ENCODE measurements at places on chromosomes 6 and 20.

DNA sequence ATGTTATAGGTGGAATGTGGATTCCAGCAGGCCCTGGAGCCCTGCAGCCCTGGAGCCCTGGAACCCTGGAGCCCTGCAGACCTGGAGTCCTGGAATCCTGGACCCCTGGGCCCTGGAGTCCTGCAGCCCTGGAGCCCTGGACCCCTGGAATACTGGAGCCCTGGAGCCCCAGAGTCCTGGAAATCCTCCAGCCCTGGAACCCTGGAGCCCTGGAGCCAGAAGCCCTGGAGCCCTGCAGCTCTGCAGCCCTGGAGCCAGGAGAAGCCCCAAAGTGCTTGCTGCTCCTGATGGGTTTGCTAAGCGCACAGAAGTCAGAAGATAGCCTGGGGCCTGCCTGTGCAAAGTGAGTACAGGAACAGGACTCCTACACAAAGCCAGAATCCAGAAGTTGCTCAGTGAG, 223.1 kb upstream of the PDE10A start:
- DNase-seq, result no peak

- DNase-seq, result no peak
These were observed 38.7 kb downstream of the IL20RA start for GRCh38 chr6:137006056-137006455.

DNA sequence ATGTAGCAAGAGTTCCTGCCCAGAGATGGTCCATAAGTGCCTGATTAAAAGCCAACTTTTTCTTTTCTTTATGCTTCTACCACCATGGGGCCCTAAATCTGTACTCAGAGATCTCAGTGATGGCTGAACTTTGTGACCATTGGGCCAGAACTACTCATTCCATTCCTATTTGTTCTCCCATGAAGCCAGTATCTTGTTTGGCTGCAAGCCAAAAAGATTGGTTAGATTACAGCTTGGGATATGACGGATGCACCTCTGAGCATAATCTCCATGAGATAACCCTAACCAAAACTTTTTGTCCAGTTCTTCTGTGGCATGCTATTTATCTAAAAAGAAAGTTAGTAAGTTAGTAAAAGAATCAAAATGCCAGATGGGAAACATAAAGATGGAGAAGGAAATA, 72.2 kb downstream of the PLCB4 start:
- no peak for DNase-seq

DNA sequence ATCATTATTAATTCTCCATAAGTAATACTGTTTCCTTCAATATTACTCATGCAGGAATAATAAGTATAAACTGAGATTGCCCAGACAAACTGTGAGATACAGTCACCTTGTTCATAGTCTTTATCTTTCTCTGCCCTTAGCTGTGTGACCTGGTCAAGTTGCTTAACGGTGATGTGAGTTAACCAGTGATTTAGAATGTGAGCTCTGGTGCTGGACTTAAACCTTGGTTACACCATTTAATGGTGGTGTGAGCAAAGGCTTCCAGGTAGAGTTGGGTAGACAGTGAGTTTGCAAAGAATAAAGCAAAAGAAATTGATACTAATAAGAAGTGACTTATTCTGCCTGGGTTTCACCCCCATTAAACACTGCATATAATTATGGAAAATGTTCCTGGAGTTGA, 86.2 kb upstream of the DEFB112 start:
- DNase-seq, result no peak

DNA sequence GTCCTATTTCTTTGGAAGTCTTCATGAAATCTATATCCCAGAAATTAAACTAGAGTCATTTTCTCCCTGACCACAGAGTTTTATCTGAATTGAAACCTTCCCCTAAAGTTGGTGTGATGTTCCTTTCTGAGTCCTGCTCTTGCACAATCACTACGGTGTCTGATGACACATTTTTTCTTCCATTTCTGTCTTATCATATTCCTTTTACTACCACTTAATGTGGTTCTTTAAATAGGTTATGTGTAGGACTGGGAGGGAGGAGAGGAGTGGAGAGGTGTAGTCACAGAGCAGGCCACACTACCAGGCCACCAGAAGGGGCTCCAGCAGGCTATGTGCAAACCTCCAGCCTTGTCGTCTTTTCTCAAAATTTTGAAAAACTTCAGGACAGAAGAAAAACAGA, 39.7 kb upstream of the ATXN1 start:
- peak; percentile 15 for DNase-seq

All from suppressor macrophage (primary cell).